Retina (tissue), 1 donor: ENCODE measurements at places on chromosomes 12 and 14.

DNA sequence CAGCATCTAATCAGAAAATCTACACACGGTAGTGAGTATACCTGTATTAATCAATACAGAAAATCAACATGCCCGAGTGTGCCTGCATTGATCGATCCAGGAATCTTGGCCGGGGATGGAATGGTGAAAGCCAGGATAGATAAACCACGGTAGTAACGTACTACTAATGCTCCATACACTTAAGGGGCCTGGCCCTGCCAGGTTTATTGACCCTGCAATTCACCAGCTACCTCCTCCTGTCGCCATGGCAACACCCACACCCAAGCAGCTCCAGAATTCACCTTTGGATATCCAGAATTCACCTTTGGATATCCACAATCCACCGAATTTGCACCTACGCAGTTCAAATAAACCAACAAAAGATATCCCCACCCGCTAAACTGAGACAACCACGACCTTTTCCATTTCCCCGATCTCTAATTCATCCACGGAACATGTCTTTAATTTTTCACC is 14.8 kb upstream of the CALM1 start:
- no peak for DNase-seq

DNA sequence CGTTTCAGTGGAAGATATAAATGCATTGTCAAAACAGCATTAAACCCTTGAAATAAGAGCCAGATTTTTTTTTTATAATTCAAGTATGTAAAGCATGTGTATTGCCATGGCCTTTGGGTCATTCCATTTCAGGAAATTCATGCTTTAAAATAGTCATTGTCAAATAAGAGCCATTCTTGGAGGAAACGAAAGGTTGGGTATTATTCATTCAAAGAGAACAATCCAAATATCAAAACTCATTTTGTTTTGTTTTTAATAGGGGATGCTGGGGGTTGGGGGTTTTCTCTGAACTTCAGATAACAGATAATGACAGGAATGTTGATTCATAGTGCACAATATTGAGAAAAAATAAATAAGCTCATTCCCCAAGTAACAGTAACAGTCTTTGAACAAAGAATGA is 174.4 kb upstream of the NUDT4 start:
- DNase-seq = no peak

- no peak for DNase-seq
These were observed 4.8 kb downstream of the ASCL4 start for GRCh38 chr12:107779077-107779831.

GRCh38 chr14:88556581-88556980 is 1.8 kb upstream of the PTPN21 start:
- DNase-seq = no peak

- DNase-seq = no peak
These were observed 23.7 kb upstream of the SLC2A3 start for GRCh38 chr12:7959701-7960121.

GRCh38 chr12:121050725-121051124 is 11.7 kb upstream of the OASL start:
- DNase-seq = no peak

GRCh38 chr12:94874518-94875302 is 128.8 kb downstream of the NDUFA12 start:
- DNase-seq = peak; percentile 37

DNA sequence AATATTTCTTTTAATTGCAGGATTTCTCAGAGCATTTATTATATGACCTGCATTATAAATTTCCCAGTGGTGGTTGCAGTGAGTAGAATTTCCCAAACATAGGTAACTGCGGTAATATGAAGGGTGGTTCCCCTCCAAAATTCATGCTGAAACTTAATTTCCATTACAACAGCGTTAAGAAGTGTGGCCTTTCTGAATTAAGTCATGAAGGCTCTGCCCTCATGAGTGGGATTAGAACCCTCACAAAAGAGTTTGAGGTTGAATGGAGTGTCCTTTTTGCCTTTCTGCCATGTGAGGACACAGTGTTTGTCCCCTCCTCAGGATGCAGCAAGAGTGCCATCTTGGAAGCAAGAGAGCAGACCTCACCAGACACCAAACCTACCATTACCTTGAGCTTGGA is 233.6 kb downstream of the KTN1 start:
- DNase-seq = no peak

GRCh38 chr14:104874571-104875411 is 9.7 kb downstream of the CEP170B start:
- no peak for DNase-seq

DNA sequence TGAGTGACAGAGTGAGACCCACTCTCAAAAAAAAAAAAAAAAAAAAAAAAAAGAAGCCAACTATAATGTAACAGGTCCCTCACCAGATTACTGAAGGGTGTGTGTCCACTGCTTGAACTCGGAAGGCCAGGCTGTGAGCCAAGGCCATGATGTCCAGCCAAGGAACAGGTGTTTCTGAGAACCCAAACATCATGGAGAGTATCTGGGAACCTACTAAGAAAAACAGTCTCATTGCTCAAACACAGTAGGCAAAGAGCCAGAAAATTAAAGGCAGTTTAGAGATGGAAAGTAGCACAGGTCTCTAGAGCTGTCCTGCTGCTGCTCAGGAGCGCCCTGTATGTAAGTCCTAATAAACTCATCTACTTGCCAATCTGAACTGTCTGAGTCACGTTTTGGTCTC is 12.5 kb upstream of the MAP4K5 start:
- no peak for DNase-seq

GRCh38 chr12:114693059-114693531 is 9.1 kb upstream of the TBX3 start:
- DNase-seq = no peak

DNA sequence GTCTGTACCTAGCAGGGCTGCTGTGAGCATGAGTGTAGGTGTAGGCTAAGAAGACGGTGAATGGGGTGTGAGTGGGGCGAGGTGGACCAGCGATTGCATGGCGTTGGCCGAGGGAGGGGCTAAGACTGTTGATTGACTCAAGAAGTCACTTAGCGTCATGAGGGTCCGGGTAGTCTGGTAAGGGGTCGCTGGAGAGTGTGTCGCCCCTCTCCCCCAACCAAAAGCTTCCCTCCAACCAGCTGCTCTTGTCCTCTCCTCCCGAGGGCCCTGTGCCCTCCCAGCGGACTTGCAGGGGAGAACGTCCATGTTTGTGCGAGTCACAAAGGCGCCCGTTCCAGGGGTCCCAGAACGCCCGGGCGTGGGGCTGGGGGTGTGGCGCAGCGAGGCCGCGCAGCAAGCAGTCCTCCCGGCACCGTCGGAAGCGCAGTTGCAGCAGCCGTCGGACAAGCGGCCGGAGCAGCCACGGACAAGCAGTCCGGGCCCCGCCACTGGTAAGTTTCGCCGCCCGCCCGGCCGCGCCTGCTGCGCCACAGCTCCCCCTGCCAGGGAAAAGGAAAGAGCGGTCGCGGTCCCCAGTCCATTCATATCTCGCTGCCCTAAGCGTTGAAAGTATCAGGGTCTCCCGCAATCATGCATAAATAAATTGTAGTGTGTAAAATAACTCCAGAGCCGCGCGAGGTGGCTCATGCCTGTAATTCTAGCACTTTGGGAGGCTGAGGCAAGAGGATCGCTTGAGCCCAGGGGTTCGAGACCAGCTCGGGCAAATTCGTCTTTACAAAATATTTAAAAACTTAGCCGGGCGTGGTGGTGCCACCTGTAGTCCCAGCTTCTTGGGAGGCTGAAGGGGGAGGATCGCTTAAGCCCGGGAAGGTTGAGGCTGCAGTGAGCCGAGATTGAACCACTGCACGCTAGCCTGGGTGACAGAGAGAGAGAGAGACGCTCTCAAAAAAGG is at the start of gene CCDC63:
Gene CCDC63, plus strand, starts transcription at position 373 of the 952 bp plus-strand sequence. CDS start 5,968 bp downstream, outside the sequence.
- DNase-seq = peak; percentile 82

GRCh38 chr12:77228376-77228775 is 163.0 kb upstream of the E2F7 start:
- no peak for DNase-seq

DNA sequence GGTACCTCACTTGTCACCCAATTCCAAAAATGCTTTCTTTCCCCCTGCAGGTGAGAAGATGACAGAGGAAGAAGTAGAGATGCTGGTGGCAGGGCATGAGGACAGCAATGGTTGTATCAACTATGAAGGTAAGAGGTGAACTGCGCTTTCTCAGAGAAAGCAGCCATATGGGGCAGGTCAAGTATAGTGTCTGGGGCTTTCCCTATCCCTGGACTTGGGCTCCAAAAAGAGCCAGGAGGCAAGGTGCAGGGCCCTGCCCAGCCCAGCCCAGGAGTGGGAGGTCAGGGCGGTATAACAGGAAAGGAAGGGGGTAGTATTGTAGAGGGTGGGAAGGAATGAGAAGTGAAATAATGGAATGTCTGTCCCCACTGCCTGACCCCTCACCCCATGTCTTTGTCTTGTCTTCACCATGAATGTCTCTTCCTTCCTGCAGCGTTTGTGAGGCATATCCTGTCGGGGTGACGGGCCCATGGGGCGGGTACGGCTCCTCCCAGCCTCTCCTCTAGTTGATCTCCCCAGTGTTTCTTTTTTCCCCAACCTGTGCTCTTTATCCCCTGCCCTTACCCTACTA is 2.1 kb downstream of the MYL6 start:
- DNase-seq = no peak

- no peak for DNase-seq
These were observed 75.4 kb downstream of the BTG1 start for GRCh38 chr12:92070054-92070863.

DNA sequence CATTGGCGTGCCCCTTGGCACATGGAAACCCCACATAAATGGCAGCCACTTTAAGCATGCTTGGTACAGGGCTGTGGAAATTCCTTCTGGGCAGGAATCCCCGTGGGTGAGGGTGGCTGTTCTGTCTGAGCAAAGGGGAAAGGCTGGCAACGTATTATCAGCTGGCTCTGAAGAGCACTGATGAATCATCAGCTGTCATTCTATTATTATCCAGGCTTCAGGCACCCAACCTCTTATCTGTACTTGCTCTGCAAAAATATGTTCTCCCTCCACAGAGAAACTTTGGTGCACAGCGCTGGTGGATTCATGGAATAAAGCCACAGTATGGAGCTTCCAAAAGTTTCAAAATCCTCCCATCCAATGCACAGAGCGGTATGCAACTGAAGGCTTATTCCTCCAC is 167.1 kb downstream of the TBX5 start:
- no peak for DNase-seq

DNA sequence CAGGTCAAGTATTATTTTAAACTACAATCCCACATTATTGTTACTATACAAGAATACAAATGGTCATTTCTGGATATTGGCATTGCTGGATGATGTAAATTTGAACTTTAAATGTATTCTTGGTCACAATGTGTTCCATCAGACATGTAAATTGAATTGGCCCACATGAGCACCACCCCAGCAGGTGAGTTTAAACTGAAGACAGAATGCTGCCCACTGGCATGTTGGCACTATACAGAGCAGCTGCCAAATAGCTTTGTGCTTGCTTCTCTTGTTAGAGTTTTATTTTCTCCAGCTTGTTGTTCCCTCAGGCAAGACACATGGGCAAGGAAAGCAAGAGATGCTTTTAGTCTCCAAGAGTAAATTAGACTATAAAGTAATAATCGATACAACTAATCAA is 98.6 kb downstream of the C12orf50 start:
- DNase-seq = no peak

- DNase-seq = peak; percentile 9
These were observed 334.2 kb upstream of the RPL10L start for GRCh38 chr14:46985529-46986380.

DNA sequence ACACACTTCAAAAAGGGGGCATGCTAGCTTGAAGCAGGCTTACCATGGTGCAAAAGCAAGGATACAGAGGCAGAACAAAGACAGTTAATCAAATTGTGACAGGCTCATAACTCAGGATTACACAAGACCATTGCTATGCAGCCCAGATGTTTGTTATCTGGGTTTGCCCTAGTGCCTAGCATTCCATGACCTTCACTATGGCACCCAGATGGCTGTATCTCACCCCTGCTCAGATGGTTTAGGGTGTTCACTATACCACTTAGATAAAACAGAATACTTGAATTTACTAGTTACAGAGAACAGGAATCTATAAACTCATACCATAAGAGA is 56.2 kb downstream of the SDR9C7 start:
- DNase-seq = no peak

GRCh38 chr12:26846416-26846815 is 13.4 kb upstream of the ITPR2 start:
- DNase-seq = no peak
